NCI-H748 treated with DMSO at 0.1 percent for 48 hours (cell line): ENCODE measurements at places on chromosomes 3 and 15.
A peak's percentile ranks its signal among the peaks of the same experiment; 100 is the strongest.

- DNase-seq = no peak
These were observed 84.0 kb downstream of the PGPEP1L start for GRCh38 chr15:98923579-98923978.

DNA sequence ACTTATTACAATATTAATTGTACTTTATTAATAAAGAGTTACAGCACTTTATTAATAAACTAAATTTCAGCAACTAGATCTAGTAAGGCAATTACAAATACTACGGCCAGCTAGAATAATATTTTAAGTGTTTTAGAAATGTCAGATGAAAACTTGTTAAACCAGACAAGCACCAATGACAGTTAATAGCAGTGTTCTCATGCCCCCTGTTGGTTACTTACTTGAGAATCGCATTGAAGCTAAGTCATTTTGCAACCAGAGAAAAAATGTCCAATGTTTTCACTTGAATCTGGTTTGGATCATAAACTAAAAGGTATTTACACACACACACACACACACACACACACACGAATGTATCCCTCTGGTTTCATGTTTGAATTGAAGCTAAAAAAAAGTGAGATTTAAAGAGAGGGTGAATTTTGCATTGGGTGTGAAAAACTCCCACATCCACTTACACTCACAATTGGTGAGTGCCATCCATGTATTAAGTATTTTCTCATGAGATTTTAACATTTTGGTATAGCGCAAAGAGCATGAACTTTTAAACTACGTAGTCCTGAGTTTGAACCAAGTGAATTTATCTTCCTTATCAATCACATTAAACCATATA lies 347.7 kb downstream of the ZBBX start:
- DNase-seq = peak; percentile 55

- no peak for DNase-seq
These were observed 825.5 kb downstream of the EPHA3 start for GRCh38 chr3:89932882-89933281.

DNA sequence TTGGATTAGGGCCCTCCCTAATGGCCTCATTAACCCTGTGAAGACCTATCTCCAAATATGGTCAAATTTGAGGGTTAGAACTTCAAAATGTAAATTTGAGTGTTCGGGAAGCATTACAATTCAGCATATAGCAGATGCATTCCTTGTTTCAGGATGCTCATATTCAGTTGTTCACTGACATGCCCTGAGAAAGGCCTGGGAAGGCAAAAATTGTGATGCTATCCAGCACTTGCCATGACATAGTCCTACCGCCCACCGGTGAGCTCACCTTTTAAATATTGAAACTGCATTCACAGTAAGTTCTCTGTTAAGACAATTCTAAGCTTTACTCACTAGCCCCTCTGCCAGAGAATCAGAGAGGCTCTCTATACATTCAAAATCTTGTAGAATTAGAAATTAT lies 300.3 kb upstream of the CCDC54 start:
- no peak for DNase-seq

- no peak for DNase-seq
These were observed 573.3 kb downstream of the EPHB1 start for GRCh38 chr3:135368316-135368715.

- no peak for DNase-seq
These were observed 45.7 kb upstream of the RAB6B start for GRCh38 chr3:133941415-133941821.

DNA sequence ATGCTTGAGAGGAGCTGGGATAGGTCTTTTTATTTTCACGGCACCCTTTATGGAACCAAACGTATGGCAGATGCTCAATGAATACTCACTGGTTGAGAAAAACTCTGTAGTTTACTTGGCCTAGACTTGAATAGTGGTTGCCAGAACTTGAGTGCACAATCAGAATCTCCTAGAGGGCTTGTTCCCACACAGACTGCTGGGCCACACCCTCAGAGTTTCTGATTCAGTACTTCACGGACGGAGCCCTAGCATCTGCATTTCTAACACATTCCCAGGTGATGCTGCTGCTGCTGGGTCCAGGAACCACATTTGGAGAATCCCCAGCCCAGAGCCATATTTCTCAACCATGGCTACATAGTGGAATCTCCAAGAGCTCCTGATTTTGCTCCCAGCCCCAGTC lies 24.6 kb downstream of the CA12 start:
- DNase-seq = no peak

DNA sequence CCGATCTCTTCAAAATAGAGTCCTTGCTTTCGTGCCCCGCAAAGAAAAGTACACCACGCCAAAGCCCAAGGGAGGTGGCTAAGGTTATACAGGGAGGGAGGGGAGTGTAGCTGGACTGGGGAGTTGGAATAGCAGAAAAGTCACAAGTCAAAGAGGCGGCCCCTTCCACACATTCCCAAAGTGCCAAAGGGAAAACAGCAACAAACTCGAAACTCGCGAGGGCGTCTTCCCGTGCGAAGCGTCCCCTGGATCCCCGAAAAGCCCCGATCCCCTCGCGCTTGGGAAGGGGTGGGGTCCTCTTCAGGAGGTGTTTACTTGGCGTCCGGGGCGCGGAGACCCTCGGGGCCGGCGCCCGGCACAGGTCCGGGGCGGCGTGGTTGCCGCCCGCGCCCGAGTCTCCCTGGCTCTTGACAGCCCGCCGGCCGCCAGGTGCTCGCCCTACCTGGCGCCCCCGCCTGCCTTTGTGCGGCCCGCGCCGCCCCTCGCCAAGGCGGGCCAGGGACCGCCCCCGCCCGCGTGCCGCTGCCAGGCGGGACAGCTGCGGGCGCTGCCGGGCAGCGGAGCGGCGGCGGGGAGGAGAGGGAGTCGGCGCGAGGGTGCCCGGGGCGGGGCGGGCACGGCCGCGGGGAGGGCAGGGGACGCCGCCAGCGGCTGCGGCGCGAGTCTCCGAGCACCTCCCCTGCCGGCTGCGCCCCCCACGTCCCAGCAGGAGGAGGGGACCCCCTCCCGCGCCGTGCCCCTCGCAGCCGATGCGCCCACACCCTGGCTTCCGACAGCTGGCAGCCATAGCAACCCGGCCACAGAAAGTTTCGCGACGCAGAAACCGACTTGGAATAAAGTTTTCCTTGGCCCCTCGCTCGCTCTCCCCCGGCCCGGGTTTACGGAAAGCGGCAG lies 966 bp downstream of the MYO1E start:
- no peak for DNase-seq

- DNase-seq = no peak
These were observed 187.7 kb downstream of the SATB1 start for GRCh38 chr3:18237251-18238005.

GRCh38 chr3:105518806-105519418 lies 152.2 kb downstream of the ALCAM start:
- peak; percentile 49 for DNase-seq

- DNase-seq = no peak
These were observed 38.7 kb downstream of the HSPBAP1 start for GRCh38 chr3:122754929-122755328.
